CD8-positive, alpha-beta memory T cell (primary cell): ENCODE measurements at places on chromosomes 5 and 9.

- no peak for DNase-seq
Measured at GRCh38 chr9:134169724-134170401, 5.5 kb upstream of the RNU6ATAC start.

DNA sequence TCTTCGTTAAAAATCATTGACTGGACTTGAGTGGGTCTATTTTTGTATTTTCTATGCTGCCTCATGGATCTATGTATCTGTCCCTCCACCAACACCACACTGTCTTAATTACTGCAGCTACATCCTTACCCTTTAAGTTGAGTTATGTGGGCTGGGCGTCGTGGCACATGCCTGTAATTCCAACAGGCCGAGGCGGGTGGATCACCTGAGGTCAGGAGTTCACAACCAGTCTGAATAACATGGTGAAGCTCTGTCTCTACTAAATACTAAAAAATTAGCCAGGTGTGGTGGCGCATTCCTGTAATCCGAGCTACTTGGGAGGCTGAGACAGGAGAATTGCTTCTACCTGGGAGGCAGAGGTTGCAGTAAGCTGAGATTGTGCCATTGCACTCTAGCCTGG, 48.2 kb downstream of the XRCC4 start:
- no peak for DNase-seq

- DNase-seq, result no peak
Measured at GRCh38 chr5:178213003-178213461, 8.7 kb downstream of the HNRNPAB start.

- no peak for DNase-seq
Measured at GRCh38 chr5:149365418-149365817, 7.6 kb downstream of the PCYOX1L start.

- DNase-seq, result peak; percentile 65
Measured at GRCh38 chr9:136107155-136107952, 11.3 kb downstream of the TMEM250 start.

- no peak for DNase-seq
Measured at GRCh38 chr9:110025551-110026170, 182.3 kb downstream of the C9orf152 start.

- DNase-seq, result peak; percentile 14
Measured at GRCh38 chr5:76855961-76856360, 6.1 kb downstream of the S100Z start.

GRCh38 chr5:140633021-140633471, at the start of gene CD14:
TSS of gene CD14 (minus strand) at chr5:140633175. CDS start at chr5:140633071, 104 bp downstream.
- DNase-seq, result no peak

DNA sequence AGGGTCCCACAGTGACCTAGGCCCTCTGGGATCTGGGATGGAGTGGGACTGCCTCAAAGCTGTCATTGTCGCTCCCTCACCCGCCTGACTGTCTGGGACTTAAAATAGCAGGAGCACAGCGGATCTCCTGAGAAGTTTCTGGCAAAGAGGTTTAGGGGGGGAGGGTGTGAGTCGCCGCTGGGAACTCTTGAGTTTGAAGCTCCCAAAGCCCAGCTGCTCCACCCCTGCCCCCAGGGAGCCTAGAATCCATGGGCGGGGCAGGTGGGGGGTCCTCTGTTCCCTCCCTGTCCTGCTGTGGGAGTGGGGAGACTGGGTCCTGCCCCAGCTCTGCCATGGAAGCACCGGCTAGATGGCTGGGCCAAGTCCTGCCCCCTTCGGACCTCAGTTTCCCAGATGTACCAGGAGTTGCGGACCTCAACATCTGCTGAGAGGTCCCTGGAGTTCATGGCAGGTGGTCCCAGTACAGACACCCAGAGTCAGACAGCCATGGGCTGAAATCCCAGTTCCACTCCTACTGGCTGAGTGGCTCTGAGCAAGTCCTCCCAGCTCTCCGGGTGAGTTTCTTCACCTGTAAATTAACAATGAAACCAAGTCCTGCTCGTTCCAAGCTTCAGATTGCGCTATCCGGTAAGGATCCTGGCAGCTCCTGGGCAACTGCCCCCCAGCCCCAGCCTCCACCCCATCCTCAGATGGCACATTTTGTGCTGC, 985 bp upstream of the WDR38 start:
- no peak for DNase-seq

GRCh38 chr5:134111741-134112647, 2.5 kb upstream of the TCF7 start:
- DNase-seq, result no peak
